ENCODE measurements at places on chromosomes 5 and 9.

DNA sequence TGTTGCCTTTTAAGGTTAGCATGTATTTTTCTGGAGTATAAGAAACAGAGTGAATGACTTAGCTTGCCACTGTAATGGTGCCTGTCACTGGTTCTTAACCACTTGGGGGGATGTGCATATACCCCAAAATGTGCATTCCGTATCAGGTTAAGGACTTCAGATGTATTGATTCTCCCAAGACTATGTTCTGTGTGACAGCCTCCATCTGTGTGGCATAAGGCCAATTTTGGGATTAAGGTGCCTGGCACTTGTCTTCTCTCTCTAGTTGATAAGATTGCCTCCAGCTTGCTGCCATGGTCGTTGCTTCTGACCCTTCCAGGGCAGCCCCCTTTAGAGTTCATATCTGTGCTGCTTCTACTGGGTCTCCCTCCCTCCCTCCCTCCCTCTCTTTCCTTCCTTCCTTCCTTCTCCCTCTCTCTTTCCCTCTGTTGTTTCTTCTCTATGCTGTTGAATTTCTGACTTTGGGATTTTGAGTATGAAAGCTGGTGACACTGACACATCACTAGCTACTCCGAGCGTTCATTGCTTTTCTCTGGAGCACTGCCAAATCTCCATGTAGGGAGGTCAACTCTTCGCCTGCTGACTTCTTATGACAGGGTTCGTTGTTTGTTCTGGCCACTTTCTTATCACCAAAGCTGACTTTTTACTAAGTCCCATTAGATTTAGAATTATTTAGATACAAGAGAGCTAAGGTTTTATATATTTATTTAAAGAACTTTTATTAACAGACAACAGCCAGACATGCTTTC lies 31.0 kb downstream of the TNFAIP8 start:
- DNase-seq: no peak

DNA sequence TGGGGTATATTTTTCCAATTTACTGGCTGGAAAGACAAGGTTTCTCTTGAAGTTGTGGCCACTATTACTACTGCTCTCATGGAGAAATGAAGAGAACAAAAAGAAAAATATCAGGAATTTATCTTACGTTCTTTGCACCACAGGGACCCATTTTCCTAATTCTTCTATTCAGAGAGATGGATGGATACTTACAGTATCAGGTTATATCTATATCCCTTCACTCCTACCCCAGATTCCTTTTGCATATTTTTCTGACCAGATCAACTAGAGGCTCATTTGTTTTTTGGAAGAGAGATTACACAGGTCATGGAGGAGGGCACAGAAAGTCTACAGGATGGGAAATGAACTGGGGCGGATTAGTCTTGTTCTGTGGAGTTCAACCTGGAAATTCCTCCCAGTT lies 277.2 kb upstream of the VLDLR start:
- DNase-seq: no peak

- DNase-seq: peak; percentile 1
Measured at GRCh38 chr5:152505442-152506042, 100.5 kb upstream of the NMUR2 start.

- no peak for DNase-seq
Measured at GRCh38 chr9:113715086-113715485, 161.0 kb upstream of the ZNF618 start.

GRCh38 chr9:114908805-114909448 lies 21.5 kb downstream of the TNFSF8 start:
- DNase-seq: no peak

DNA sequence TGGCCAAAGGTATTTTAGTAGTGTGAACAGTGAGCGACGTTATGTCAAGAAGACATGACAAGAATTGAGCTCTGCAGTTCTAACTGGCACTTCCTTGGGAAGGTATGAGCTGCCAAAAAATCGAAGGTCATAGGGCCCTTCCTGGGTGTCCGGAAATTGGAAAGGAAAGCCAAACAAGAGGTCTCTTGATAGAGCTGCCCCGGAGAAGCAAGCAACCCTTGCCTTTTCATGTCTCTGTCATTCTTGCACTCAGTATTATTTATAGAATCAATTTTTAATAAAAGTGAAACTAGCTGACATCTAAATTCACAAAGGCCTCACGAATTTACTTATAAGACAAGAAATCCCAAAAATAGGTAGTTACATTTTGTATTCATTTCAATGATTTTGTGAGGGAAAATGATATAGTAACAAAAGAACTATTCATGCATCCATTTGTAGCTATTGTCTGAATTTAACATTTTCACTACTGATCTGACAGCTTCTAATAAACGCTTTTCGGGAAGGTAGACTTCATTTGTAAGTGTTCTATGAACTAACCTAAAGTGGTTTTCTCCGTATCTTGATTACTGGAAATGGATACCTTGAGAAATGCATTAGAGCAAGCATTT lies 113.8 kb upstream of the VCAN start:
- DNase-seq: no peak

DNA sequence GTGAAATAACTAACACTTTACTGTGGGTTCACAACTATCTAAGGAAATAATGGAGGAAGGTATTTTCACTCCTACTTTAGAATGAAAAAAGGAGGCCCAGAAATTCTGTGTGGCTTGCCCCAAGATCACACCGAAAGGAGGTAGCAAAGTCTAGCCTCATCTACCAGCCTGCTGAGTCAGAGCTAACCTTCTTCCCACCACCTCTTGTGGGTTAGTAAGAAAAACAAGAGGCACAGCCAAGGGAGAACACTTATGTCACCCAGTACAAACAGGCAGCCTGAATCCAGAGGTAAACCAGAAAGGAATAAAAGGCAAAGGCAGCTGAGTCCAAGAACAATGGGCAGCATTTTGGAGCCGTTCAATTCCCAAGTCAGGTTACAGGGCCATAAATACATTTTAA lies 91.9 kb upstream of the RASEF start:
- no peak for DNase-seq

- DNase-seq: no peak
Measured at GRCh38 chr5:93057311-93057710, 523.7 kb downstream of the NR2F1-AS1 start.

DNA sequence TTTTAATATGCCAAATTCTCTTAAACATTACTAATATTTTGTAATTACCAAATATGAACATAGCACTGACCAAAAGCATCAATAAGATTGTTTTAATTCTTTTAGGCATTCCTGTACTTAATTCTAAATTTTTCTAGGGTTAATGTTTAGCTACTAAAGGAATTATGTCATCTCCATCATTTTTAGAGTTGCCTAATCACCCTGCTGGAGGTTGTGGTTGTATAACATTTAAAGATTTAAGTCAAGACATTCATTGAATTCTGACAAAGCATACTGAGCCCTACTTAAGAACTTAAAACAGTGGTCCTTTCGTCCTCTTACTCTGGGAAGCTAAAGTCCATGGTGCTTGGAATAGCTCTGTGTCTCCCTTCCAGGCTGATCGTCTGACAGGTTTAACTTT lies 28.1 kb upstream of the DAB2 start:
- DNase-seq: no peak

DNA sequence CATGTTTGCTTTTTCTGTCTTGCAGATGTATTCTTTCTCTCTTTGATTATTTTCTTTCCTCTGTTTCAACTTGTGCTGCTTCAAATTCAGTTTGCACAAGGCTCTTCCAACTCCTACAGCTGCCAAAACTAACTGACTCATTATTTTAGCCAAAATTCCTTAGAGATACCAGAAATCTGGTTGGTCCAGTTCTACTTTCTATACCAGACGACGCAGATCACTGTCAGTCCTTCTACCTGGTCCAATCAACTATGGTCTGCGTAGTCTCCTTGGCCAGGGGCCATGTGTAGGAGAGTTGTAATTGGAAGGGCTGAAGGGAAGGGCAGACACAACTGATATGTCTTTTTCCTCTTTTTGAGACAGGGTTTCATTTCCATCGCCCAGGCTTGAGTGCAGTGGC lies 51.9 kb upstream of the JAK2 start:
- DNase-seq: no peak

- no peak for DNase-seq
Measured at GRCh38 chr5:132473019-132473531, 17.5 kb downstream of the IRF1 start.

DNA sequence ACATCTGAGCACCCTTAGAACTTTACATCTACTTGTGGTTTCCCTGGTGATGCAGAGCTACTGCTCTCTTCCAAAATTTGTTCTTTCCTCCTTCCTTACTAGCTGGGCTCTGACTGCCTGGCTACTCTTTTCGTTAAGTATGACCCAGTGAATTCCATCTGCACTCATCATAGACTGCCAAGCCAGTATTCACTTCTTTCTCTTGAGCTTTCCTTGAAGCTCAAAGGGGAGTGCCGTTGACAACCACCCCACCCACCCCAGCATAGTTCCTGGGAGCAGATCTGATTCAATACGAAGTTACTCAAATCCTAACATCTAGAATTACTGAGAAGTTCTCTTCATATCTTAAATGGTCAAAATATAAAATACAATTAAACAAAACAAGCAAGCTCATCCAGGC lies 190.5 kb downstream of the ADAMTS12 start:
- DNase-seq: no peak

DNA sequence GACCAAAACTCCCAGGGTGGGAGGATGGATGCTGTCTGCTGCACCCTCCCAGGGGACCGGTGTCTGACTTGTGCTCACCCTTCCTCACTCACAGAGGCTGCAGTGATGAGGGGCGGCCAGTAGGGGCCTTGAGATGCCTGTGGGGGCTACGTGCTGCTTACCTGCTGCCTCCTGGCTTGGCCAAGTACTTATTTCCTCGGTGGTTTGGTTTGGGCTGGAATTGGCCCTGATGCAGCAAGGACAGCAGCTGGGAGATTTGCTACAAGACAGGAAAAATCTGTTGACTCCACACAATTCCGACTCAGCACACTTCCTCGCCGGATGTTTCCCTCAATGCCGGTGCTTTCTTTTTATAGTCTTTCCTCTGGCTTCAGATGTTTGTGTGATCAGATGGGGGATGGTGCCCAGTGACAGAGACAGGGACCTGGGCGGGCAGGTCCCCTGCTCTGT lies 6.6 kb downstream of the PCDH12 start:
- DNase-seq: no peak

- DNase-seq: peak; percentile 14
Measured at GRCh38 chr5:59390074-59390659, 503.4 kb downstream of the PDE4D start.

- no peak for DNase-seq
Measured at GRCh38 chr5:169098331-169099121, 202.4 kb downstream of the SLIT3 start.

- no peak for DNase-seq
Measured at GRCh38 chr5:16384804-16385203, 80.8 kb downstream of the ZNF622 start.

- peak; percentile 5 for DNase-seq
Measured at GRCh38 chr5:57692582-57693487, 210.2 kb upstream of the ACTBL2 start.

GRCh38 chr9:98378794-98379193 lies 123.3 kb upstream of the TBC1D2 start:
- DNase-seq: no peak

- DNase-seq: no peak
Measured at GRCh38 chr5:91189480-91190313, 193.4 kb downstream of the ARRDC3 start.

DNA sequence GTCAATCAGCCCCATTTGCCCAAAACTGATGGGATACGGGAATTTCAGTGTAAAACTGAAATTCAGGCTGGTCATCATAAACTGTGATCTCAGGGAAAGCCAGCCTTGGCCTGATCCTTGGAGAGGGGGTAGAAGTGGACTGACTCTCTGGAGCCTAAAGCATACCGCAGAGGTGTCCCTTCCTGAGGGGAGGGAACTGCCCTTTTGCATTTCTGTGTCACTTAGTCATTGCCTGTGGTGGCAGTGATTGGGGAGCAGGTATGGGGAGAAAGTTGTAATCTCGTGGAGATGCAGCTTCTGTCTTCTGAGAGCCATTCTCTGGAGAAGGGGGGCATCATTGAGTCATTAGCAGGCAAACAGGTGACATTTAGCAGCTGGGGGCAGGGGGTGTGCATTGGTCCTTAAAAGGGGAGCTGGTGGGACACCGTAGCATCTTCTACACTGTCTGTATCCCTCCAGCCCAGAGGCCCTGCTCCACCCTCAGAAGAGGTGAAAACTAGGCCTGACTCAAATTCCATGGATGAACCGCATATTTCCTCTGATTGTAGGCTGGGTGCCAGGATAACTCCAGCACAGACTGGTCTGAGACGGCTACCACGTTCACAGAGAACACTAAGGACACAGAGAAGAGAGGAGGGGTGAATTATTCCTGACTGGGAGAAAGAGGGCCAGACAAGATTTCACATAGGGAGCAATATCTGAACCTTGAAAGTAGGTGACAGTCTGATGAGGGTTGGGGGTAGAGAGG lies 143.3 kb downstream of the SEC61B start:
- DNase-seq: no peak

- no peak for DNase-seq
Measured at GRCh38 chr9:69466151-69466550, 141.1 kb downstream of the ENTREP1 start.

GRCh38 chr5:130974021-130974683 lies 190.9 kb downstream of the HINT1 start:
- DNase-seq: no peak

DNA sequence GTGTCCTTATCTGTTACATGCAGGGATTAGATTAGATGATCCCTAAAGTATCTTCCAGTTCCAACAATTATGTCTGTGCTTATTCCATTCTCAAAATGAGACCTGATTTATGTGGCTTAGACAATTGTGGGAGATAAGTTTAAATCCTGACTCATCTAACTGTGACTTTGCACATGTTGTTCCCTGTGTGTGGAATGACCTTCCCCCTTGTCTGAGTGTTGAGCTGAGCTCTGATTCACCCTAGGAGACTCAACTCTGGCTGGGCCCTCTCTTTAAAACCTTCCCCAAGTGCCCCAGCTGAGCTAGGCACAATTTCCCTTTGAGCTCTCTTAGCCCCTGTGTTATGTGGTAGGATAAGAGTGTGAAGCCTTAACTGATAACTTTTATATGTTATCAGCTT lies 118.9 kb upstream of the ELL2 start:
- DNase-seq: no peak

DNA sequence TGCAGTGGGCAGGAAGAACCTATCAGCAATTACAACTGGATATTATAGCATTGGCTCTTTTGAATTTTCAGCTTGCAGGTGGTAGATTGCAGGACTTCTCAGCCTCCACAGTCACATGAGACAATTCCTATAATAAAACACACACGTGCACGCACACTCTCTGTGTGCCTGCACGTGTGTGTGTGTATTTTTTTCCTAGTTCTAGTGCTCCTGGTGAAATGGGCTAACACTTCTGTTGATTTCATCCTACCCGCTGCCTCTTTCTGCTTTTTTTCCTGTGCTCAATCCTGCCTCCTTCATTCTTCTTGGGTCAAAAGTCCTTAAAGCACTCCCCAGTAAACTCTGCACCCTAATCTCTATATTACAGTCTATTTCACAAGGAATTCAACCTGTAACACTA lies 320.1 kb downstream of the OSTF1 start:
- DNase-seq: no peak

- DNase-seq: no peak
Measured at GRCh38 chr9:97749928-97750327, 52.8 kb upstream of the XPA start.

GRCh38 chr9:116605904-116606341 lies 81.2 kb upstream of the TRIM32 start:
- DNase-seq: no peak

DNA sequence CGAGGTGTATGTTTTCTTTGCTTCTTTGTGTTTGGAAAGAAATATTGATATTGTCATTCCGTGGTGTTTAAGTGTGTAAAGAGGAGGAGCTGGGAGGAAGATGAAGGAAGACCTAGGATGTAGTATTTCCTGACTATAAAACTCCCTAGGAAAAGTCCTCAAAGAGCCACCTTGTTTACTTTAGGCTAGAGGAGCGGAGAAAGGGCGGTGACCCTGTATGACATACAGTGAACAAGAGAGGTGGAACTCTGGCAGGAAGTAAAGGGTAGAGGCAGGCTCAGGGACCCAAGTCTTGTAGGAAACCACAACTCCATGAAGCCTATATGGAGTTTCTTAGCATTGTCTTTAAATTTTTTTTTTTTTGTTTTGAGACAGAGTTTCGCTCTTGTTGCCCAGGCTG lies 303.9 kb downstream of the DOCK8 start:
- no peak for DNase-seq

All from activated CD4-positive, alpha-beta T cell treated with anti-CD3 and anti-CD28 coated beads for 4 hours (primary cell).